ENCODE measurements at places on chromosomes 12 and 14.

GRCh38 chr14:94346841-94347240 is 23.7 kb upstream of the SERPINA6 start:
- DNase-seq: no peak

GRCh38 chr12:5172886-5173285 is 129.2 kb downstream of the KCNA5 start:
- DNase-seq: no peak

DNA sequence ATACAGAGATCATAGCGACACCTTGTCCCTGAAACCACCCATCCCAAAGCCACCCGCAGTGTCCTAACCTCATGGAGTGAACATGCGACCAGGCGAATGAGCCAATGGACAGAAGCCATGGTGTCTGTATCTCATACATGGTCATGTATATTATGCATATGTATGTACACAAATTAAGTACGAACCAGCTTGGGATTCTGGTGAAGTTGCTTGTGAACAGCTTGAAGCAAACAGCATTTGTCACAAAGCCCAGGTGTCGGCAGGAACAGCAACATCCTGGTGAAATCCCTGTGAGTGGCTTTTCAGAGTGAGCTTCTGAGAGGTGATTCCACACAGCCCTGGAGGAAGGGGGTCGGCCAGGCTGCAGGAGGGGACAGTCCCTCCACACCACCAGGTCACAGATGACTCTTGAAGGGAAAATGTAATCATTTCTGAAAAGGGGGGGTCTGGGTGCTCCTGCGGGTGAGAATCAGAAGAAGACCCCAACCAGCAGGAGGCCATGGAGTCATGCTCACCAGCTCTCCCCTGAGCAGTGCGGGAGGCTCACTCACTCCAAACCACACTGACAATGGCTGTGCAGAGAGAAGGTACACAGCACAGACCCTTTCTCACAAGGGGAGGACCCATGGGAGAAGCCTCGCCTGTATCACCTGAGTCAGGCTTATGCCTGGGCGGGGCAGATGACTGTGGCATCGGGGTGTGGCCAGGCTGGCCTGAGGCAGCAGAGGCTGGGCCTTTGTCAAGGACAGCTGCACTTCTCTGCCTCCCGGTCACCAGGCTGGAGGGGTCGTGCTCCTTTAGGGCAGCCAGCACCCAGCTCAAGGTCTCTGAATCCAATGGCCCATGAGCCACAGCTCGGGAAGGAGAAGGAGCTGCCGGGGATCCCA is 14.3 kb downstream of the CHGA start:
- DNase-seq: no peak

DNA sequence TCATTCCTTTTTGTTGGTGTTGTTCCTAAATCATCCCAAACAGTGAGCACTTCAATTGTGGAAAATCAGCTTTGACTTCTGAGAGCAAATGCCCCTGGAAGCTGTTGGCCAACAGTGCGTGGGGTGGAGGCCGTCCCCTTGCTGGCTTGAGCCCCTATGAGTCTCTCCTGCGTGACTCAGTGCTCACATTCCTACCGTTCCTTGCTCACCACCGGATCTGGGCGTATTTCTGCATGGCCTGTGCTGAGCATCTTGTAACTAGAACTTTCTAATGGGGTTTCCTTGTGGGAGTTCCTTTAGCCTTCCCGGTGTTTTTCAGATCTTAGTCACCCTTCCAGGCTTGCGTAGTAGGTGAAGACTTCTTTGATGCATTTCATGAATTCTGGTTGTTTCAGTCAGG is 14.7 kb downstream of the SERPINA1 start:
- DNase-seq: no peak

DNA sequence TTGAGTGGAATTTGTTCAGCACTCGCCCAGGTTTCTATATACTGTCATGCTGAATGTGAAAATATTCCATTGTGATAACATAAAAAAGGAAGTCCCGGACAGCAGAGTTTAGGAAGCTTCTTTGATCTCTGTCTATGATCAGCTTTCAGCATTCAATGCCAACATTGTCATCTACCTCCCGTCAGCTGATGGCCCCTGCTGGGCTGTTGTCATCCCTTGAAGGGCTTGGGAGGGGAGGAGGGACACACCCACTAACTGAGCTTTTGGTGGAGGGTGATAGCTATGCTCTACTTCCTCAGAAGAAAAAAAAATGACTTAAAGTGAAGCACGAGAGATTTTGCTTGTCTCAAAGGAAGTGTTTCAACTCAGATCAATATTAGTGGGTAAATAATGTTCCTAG is 4.7 kb upstream of the KRT77 start:
- DNase-seq: no peak

GRCh38 chr12:132259364-132259871 is 70.0 kb downstream of the GALNT9 start:
- no peak for DNase-seq

- no peak for DNase-seq
Measured at GRCh38 chr14:88590173-88590572, 27.3 kb downstream of the ZC3H14 start.

- no peak for DNase-seq
Measured at GRCh38 chr12:7146906-7147305, 16.7 kb downstream of the CLSTN3 start.

- DNase-seq: no peak
Measured at GRCh38 chr12:40648519-40648918, 43.7 kb upstream of the CNTN1 start.

GRCh38 chr12:66808606-66809005 is 129.7 kb upstream of the GRIP1 start:
- no peak for DNase-seq

DNA sequence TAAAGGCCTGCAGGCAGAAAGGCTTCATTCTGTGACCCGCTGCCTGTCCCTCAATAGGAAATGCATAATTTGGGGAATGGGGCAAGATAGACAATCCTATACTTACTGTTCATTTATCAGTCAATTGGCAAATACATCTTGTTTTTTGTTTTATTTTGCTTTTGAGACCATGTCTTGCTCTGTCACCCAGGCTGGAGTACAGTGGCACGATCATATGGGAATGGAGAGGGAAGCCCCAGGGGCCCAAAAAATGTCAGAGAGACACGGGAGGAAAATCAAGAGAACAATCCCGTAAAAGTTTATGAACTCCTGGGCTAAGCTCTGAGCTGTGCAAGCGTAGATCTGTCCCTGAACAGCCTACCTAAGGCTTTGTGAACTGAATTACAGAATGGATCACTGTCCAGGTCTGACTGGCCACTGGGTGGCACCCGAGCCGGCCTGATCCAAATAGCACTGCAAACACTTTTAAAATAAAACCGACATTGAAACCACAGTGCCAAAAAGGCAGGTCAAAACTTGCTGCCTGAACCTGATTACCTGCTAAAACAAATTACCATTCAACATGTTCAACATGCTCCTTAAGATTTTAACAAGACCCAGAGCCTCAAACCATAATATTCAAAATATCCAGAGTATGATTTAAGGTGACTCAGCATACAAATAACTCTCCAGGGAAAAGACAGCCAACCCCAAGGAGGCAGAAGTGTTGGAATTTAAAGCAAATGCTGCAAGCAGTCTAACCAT is 11.8 kb downstream of the COPS7A start:
- no peak for DNase-seq

- DNase-seq: no peak
Measured at GRCh38 chr12:90126125-90126524, 417.5 kb upstream of the ATP2B1 start.

DNA sequence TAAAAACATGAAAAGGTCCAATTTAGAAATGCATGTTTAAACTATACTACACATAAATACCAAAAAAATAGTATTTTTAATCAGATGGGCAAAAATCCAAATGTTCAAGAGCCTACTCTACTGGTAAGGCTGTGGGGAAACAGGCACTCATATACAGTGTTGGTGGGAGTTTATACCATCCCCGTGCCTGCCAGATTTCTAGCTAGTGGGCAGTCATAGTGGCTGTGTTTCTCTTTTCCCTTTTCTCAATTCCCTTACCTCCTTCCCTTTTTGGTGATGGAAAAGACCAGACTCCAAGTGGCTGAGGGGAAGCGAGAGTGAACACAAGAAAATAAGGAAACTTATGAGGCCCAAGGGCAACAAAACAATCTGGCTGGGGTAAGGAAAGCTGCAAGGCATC is 14.7 kb downstream of the ZNF641 start:
- DNase-seq: no peak

DNA sequence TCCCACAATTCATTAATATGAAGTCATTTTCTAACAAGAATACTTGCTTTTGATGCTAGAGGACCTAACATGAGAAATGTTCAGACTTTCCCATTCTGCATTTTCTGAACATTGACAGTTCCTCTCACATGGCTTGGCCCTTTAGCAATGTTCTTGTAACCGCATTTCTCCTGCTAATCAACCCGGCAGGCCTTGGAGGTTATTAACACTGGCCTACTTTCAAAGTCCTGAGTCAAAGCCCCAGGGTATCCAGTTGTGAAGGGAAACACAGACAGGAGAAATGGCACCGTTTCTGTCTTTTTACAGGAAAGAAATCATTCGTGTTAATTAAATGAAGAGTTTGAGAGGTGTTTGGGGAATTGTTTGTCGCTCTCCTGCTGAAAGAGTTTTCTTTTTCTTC is 446.5 kb upstream of the MIS18BP1 start:
- no peak for DNase-seq

- no peak for DNase-seq
Measured at GRCh38 chr12:131829791-131830334, 1.7 kb downstream of the MMP17 start.

- DNase-seq: no peak
Measured at GRCh38 chr14:94111276-94112095, 950 bp downstream of the IFI27 start.

- DNase-seq: peak; percentile 14
Measured at GRCh38 chr12:95608252-95609033, 57.2 kb upstream of the USP44 start.

- no peak for DNase-seq
Measured at GRCh38 chr12:50458606-50459005, 46.2 kb upstream of the DIP2B start.

- DNase-seq: peak; percentile 29
Measured at GRCh38 chr12:127083008-127083949, 1183.7 kb upstream of the TMEM132C start.

DNA sequence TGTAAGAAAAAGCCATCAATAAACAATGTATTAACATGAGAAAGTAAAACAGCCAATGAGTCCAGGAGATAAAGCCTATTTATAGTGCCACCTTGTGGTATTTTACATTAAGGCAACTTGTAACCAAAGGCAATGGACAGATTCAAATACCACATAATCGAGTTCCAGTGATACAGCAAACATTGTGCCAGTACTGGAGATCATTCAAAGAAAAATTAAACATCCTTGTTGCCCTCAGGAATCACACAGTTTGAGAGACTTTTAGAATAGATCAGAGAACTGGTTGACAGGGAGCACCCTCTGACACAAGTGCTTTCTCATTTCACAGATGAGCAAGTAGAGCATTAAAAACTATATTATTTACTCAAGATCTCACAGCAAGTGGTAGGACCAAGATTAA is 98.1 kb downstream of the DDHD1 start:
- DNase-seq: peak; percentile 17

DNA sequence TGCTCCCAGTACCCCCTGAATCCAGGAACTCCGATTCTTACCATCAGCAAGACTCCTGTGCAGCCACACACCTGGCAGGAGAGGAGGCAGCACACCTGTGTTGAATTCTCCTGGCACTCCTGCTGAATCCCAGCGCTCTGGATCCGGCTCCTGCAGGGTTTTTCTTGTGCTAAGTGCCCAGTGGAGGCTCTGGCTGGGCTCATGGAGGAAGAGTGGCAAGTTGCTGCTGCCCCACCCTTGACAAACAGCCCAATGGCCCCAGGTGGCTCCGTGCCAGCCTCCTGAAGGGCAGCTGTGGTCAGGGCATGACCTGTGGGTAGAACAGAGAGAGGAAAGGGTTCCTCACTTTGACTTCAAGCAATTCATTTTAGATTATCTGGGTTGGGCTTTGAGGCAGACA is 20.0 kb downstream of the CRACR2A start:
- no peak for DNase-seq

DNA sequence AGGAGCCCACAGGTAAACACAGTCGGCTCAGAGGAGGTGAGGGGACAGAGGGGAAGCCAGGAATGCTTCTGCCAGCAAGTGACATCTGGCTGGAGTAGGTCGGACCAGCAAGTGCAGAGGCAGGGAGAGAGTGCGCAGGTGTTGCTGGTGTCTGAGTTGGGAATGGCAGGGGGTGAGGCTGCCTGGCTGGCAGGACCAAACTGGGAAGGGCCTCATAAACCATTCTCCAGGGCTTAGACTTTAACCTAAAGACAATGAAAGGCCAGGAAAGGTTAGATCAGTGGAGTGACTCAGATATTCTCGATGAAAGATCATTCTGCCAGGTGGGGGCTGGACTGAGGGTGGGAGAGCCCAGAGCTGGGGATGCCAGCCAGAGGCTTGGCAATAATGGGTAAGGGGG is 66.4 kb downstream of the ITPK1 start:
- no peak for DNase-seq

- no peak for DNase-seq
Measured at GRCh38 chr14:61406675-61407074, 85.3 kb downstream of the PRKCH start.

- peak; percentile 57 for DNase-seq
Measured at GRCh38 chr14:90301668-90302090, 30.1 kb downstream of the NRDE2 start.

GRCh38 chr12:122005252-122005776 is 16.4 kb upstream of the BCL7A start:
- DNase-seq: no peak

DNA sequence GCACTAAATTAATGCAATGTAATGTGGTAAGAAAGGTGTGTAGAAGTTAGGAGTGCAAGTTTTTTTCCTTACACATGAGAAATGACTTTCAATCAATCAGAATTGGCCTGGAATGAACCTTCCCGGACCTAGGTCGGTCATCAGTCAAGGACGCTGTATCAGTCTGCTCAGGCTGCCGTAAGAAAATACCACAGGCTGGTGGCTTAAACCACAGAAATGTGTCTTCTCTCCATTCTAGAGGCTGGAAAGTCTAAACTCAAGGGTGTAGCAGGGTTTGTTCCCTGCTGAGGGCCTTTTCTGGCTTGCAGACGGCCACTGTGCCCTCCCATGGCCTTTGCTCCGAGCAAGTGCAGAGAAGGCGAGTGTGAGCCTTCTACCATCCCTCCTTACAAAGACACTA is 86.6 kb upstream of the DYNC1H1 start:
- DNase-seq: no peak

GRCh38 chr12:90672081-90672480 is 282.9 kb downstream of the CCER1 start:
- no peak for DNase-seq

- DNase-seq: no peak
Measured at GRCh38 chr12:86770871-86771270, 514.7 kb upstream of the MGAT4C start.

DNA sequence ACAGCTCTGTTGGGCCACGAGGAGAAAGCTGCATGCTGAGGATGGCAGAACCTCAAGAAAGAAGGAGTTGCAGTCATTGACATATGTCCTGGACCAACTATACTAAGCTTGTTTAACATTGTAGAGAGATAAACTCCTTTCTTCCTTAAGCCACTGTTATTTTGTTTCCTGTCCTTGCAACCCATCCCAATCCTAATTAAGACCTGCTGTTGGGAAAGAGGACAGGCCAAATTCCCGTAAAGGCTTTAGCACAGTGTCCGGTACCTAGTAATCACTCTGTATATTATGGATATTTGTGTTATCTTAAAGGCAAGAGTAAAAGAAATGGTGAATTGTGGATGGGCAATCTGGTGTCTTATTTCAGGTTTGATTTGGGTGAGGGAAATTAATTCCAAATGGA is 53.5 kb upstream of the WSCD2 start:
- no peak for DNase-seq

GRCh38 chr12:18443768-18444437 is 182.6 kb downstream of the PIK3C2G start:
- DNase-seq: no peak

GRCh38 chr14:23436327-23437132 is 1.1 kb upstream of the MYH7 start:
- no peak for DNase-seq

All from frontal cortex (tissue), 4 donors.